Mesothelial cell of epicardium (in vitro differentiated cells): ENCODE measurements at places on chromosomes 12 and 14.

DNA sequence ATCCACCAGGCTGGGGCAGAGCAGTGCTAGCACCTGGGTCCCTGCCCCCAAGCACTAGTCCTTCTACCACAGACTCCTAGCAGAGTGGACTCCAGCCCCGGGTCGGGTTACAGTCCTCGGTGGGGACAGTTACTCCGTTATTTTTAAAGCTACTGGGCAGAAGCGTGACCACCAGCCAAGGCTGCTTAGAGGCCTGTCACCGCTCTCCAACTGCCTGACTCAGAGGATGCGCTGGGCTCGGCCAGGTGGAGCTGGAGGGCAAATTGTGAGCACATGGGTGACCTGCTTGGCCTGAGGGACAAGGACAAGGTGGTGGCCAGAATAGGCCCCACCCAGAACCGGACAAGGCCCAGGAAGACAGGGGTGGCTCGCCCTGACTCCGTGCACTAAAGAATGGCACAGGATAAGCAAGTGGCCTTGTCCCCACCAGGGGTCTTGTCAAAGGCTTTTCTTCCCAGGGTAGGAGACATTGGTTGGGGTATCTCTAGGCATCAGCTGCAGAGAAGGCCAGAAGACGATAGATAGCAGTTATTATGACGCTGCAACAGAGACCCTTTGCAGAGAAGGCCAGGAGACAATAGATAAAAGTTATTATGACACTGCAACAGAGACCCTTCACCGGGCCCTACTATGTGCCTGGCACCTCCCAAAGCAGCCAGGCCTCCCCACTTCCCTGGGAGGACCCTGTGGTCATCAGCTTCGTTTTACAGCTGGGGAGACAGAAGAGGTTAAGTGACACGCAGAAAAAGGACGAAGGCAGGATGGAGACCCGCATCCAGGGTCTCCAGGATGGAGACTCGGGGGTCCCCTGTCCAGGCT is 1.6 kb downstream of the ABCB9 start:
- peaks cover 12% of the 10 kb centered on the region for H3K4me1 ChIP-seq
- DNase-seq = no peak
- H3K4me3 ChIP-seq = peak overlapping the region; percentile 61
- no peak overlapping the region for H3K27ac ChIP-seq
- no peaks in the 10 kb centered on the region for H3K36me3 ChIP-seq
- H3K27me3 ChIP-seq = no peaks in the 10 kb centered on the region

DNA sequence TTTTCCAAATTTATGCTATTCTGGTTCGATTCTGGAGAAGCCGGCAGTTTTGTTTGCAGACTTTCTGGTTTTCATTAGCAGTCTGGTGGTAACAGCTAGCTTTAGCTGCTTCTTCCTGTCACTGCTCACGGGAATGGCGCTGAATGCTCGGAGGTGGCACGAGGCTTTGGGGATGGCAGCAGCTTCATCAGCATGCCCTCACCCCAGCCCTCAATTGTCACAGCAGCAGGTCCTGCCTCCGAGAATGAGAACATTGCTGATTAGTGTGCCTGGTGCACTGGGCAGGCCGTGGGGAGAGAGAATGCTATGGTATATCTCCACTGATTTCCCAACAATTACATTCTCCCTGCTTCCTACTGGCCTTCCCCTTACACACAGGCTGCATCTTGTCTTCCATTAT is 73.6 kb downstream of the SAMD4A start:
- no peak overlapping the region for H3K4me3 ChIP-seq
- H3K4me1 ChIP-seq = peaks cover 63% of the 10 kb centered on the region
- no peak for DNase-seq
- no peaks in the 10 kb centered on the region for H3K27me3 ChIP-seq
- no peaks in the 10 kb centered on the region for H3K36me3 ChIP-seq

DNA sequence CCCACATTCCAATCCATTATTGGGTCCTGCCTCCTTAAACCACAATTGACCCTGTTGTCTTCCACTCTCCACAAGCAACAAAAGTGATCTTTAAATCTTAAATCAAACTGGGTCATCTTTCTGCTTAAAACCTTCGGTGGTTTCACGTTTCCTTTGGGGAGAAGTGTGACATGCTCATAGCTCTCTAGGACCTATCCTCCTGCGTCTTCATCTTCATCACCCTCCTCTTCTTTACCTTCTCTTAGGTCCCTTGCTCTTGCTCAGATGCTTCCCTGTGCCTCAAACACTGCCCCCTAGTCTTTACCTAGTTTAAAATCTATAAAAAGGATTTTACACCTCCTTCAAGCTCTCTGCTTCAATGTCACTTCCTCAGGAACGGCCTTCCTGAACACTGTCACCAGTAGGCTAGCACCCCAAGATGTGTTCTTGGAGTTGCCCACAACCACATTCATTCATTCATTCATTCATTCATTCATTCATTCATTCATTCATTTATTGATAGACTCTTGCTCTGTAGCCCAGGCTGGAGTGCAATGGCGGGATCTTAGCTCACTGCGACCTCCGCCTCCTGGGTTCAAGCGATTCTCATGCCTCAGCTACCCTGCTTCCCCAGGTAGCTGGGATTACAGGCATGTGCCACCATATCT is 46.8 kb downstream of the GALNT4 start:
- DNase-seq = no peak
- no peaks in the 10 kb centered on the region for H3K27me3 ChIP-seq
- H3K4me3 ChIP-seq = no peak overlapping the region
- H3K36me3 ChIP-seq = peaks cover 6% of the 10 kb centered on the region

DNA sequence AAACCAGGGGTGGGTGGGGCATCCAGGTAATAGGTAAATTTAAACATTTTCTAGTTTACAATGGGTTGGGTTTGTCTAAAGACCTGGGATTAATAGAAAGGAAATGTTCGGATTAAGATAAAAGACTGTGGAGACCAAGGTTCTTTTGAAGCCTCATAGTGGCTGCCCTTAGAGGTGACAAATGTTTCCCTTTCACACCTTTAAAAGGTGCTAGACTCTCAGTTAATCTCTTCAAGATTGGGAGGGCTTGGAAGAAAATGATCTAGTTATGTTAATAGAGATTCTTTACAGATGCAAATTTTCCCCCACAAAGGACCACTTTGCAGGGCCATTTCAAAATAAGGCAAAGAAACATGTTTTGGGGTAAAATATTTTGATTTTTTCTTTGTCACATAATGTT is 39.0 kb downstream of the TMTC2 start:
- H3K27ac ChIP-seq = no peak overlapping the region
- H3K36me3 ChIP-seq = peaks cover 19% of the 10 kb centered on the region
- no peak overlapping the region for H3K4me3 ChIP-seq
- no peak for DNase-seq
- H3K27me3 ChIP-seq = no peaks in the 10 kb centered on the region
- H3K4me1 ChIP-seq = no peaks in the 10 kb centered on the region

DNA sequence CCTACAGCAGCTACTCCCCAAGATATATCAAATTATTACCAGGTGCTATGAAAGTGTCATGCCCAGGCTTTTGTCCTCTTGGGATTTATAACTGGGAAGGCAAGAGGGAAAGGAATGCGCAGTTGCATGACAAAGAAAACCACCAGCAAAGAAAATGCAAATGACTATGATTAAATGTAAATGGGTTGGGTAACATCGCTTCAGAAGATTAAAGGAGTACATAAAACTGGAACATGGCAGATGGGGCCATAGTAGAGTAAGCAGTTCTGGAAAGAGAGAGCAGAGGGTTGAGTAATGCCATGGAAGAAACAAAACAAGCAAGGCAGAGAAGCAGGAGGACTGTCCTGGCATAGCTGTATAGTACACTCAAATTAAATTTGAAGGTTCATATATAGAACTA is 493.1 kb downstream of the NOVA1 start:
- H3K27ac ChIP-seq = no peak overlapping the region
- peaks cover 8% of the 10 kb centered on the region for H3K4me1 ChIP-seq
- H3K36me3 ChIP-seq = no peaks in the 10 kb centered on the region
- no peak for DNase-seq
- no peak overlapping the region for H3K4me3 ChIP-seq
